ENCODE measurements at places on chromosomes 13 and 19.

DNA sequence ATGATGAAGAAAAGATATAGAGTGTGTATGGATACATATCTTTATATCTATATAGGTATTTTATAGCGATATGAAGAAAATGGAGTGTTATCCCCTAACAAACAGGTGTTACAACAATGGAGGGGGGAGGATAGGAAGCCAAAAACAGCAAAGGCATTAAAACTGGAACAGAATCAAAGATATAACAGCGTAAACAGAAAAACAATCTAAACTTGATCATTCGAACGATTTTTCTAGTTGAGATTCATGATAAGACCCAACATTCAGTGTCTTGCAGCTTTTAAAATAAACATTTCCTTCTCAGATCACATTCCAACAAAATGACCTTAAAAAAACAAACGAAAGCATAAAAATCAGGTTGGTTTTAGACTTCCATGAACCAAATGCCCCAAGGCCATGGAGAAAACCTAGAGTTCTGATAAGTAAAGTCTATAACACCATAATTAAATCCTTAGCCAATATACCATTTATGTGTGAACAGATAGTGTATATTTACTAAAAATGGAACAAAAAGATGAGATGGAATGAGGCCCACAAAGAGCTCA is 55.7 kb downstream of the CAB39L start:
- DNase-seq, result no peak

DNA sequence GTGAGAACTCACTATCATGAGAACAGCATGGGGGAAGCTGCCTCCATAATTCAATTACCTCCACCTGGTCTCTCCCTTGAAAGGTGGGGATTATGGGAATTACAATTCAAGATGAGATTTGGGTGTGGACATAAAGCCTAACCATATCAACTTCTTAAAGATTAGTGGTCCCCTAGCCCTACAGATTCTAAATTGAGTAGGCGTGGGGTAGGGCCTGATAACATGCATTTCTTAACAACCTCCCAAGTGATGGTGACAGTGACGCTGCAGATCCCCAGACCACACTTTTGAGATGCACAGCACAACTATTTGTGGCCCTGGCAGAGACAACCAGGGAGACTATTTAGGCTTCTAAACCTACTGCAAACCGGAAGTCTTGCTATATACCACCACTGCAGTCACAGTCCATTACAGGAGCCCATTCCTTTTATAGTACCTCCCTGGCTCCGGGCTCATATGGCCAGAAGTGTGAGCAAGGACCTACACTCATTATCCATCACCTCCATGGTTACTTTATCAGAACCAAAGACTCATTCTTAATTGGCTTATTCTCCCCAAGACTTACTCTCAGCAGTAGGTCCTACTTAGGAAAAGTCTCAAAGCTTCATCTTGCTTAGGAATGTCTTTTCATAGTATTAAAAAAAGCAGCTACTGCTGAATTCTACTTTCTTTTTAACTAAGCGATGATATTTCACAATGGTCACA is 2.1 kb upstream of the DPY19L3 start:
- no peak for DNase-seq

- DNase-seq, result no peak
These were observed at the start of gene GPR4 for GRCh38 chr19:45601524-45602374. TSS of gene GPR4 (minus strand) at chr19:45602212. CDS start at chr19:45591866, 10,346 bp downstream.

DNA sequence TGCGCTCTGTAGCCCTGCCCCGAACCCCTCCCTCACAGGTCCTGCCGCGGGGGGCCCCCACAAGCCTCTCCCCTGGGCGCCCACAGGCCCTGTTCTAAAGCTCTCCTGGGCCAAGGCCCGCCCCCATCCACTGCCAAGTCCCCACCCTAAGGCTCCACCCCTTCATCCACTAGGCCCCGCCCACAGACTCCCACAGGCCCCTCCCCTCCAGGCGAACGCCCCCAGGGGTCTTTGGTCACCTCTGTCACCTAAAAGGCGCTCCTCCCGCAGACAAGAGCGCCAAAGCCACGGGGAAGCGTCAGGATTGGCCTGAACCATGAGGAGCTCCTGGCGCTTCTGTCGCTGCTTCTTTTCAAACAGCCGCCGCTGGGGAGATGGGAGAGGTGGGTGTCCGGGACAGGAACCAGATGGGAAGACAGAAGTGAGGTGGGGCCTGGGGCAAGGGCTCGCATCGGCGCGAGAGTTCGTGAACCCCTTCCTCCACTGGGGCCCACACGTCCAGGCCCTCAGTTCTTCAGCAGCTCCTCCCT is 2.3 kb downstream of the TULP2 start:
- peak; percentile 52 for DNase-seq

GRCh38 chr13:108785844-108786243 is 156.4 kb downstream of the MYO16 start:
- DNase-seq, result no peak

GRCh38 chr13:110541526-110541920 is 20.0 kb downstream of the RAB20 start:
- DNase-seq, result no peak

- DNase-seq, result no peak
These were observed 71.5 kb upstream of the GJB6 start for GRCh38 chr13:20303636-20304035.

- no peak for DNase-seq
These were observed 5.3 kb downstream of the SPPL2B start for GRCh38 chr19:2333807-2334211.
